ENCODE measurements at places on chromosomes 7 and 10.

DNA sequence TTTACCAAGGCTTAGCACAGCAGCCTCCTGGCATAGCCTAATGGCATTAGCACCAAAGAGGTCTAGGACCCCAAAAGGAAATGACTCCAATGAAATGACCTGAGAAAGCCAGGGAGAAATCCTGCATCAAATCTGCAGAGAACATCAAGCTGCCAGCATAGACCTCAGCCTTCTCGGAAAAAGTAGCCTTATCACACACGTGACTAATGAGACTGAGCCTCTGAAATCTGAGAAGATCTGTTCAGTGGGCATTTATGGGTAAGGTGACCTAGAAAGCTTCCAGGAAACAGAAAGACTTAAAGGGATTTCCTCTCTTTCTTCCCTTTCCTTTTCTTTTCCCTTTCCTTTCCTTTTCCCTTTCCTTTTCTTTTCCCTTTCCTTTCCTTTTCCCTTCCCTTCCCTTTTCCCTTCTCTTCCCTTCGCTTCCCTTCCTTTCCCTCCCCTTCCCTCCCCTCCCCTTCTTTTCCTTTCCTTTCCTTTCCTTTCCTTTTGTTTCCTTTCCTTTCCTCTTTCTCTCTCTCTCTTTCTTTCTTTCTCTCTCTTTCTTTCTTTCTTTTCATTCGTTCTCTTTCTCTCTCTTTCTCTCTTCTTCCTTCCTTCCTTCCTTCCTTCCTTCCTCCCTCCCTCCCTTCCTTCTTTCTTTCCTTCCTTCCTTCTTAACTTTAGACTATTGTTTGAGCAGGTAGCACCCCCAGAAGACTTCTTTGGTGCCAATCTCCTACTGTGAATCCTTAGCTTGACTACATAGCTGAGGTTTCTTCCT, 23.1 kb upstream of the PTTG1IP2 start:
- no peak for DNase-seq

GRCh38 chr10:86022906-86023305, 343.7 kb downstream of the GRID1 start:
- no peak for DNase-seq

DNA sequence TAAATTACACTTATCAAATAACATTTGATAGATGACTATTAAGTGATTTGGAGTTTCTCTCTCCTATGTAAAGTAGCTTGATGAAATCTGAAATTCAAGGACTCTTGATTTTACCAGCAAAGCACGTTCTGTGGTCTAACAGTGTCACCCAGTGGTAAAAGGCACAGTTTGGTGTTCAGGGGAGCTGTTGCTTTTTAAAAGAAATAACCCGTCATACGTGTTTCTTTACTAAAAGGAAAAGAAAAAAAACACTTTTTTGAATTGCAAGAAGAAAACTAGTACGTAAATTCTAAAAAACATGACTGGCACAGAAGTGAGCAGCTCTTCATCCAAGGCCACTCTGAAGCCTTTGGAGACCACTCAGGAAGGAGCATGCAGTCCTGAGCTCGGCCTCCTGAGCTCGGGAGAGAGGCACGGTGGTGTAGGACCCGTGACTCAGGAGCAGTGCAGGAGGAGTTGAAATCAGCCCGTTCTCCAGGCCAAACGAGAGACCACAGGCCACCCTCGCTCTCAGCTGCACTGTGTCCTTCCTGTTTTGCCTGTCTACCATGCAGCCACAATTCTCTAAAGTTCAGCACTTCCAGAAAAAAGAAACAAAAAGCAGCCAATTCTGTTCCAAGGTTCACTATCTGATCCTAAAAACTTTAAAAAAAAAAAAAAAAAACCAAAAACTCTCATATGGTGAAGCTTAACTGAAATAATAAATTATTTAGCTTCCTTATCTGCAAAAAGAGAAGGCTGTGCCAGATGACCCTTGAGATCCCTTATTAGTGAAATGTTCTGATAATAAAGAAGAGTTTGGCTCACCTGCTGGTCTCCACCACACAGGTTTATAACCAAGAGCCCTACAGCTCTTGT, 212.6 kb upstream of the FRMD4A start:
- no peak for DNase-seq

DNA sequence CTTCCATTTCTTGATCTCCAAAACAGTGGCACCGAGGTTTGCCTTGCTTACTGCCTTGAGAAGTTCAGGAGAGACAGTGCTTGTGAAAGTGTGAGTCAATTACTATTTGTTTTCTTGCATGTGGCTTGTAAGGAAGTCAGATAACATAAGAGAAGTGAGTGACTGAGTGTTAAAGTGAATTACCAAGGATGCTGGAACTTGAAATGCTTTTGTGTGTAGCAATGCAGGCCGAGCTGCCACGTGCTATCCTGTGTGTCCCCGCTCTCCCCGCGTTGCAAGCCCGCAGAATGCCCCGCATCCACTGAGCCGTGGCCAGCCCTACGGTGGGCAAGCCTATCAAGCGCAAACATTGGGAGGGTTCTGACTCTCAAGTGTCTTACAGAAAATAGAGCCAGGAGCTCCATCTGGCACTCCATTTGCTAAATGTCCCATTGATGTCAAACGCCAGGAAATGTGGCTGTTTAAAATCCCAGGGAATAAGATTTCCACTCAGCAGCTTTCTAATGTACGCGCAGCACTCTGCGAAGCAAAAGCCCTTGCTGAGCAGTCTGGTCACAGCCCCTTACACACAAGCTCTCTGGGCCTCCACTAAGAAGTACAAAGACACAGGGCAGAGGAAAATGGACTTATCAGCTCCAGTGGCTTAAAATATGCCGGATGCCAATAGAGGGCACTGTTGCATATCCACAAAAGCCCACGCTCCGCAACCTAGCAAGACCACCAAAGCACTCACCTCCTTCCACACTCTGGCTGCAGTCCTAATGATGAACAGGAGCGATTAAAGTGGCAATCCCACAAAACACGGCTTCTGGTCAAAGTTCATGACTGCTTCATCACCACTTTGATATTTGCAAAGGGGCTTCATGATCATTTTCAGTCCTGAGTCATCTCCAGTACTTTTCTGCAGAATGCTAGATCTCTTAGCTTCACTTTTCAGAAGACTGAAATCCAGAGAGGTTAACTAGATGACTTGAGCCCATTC, 158.0 kb upstream of the ITGB1 start:
- no peak for DNase-seq

GRCh38 chr7:34373940-34374339, 284.1 kb upstream of the NPSR1 start:
- DNase-seq = no peak

DNA sequence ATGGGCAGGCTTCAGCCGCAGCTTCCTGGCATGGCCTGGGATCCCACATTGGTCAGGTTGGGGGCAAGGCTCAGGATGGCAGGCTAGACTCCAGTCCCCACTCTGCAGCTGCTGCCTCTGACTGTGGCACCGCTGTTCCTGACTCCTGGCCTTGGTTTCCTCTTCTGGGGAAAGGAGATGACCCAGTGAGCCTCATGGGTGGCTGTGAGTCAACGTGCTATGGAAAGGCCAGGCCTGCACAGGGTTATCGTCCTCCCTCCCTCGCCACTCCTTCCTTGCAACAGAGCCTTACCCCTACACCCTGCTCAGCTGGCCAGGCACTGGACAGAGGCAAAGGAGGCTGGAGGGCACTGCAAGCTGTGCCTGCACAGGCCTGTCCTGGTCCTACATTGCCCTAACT, 36.1 kb upstream of the CHST15 start:
- DNase-seq = no peak

DNA sequence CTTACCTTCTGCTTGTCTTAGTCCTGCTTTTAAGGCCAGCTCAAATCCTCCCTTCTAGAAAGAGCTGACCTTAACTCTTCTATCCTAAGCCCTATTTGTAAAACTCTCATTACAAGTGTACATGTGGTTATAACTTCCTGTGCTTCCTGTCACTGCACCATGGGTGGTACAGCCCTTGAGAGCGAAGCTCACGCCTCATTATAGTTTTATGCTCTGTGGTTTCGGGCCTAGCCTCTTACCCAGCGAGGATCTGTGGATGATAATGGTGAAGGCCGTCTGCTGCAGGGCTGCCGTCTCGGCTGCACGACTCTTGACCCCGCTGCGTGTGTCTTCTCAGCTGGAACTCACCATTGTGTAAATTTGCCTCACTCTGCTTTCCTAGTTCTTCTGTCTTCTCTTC, 74.6 kb downstream of the CUL1 start:
- no peak for DNase-seq

- DNase-seq = peak; percentile 57
Observed at GRCh38 chr10:30059209-30060107, at the start of gene JCAD. Gene JCAD, minus strand, starts transcription at chr10:30059586. Its CDS starts 11,774 bp downstream, at chr10:30047812.

DNA sequence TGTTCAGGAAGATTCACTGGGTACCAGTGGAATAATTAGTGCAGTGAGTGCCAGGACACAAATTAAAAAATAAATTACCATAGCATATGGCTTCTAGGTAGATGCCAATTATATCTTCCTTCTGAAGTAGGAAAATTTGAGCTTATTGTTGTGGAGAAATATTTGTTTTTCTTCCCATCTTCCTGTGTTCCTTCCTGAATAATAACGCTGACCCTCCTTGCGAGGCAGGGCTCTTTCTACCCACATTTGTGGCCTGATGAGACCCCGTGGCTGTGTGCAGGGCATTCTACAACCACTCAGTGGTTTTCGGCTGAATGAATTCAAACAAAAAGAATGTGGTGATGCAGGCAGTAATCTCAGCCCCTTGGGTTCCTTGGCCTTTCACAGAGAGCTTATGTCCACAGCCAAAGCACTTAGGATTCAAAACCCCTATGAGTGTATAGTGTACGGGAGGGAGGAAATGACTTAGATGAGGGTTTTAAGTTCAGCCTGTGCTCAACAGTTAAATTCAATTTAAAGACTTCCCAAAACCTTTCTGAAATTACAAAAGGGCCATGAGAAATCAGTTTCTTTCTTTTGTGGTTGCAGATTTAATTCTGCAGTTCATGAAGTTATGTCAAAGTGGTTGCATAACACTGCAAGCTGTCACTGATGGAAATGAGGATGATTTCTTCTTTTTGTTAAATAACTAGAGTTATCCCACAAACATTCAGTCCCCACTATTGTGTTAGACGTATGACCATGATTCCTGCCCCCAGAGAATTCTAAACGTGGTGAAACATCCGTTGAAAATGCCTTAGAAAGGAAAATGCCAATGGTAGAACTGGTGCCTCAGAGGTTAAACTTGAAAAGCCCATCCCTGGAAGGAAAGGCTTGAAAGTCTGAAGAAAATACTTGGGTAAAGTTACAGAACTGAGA, 255.3 kb downstream of the FZD1 start:
- no peak for DNase-seq

DNA sequence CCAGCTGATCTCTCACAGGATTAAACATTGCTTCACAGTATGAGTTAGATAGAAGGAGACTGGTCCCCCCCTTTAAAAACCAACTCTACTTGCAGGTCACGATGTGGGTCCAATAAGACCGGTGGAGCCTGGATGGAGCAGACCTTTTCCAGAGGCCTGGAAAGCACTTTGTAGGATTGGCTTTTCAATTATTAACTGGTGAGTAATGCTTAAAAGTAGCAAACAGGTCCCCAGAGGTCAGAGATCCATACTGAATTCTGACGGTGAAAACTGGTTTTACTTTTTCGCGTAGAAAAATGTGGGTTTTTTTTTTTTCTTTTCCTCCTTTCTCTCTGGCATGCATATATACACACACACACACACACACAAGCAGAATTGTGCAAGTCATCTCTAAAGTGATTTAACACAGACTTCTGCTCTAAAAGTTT, 74.9 kb upstream of the OGDHL start:
- DNase-seq = no peak

GRCh38 chr10:124116771-124117510, 23.5 kb upstream of the CHST15 start:
- DNase-seq = no peak

GRCh38 chr10:102738692-102739121, 5.0 kb upstream of the WBP1L start:
- DNase-seq = no peak

GRCh38 chr7:1580422-1581030, 10.7 kb upstream of the PSMG3 start:
- DNase-seq = no peak

- no peak for DNase-seq
Observed at GRCh38 chr10:19488592-19489280, 327.5 kb upstream of the PLXDC2 start.

DNA sequence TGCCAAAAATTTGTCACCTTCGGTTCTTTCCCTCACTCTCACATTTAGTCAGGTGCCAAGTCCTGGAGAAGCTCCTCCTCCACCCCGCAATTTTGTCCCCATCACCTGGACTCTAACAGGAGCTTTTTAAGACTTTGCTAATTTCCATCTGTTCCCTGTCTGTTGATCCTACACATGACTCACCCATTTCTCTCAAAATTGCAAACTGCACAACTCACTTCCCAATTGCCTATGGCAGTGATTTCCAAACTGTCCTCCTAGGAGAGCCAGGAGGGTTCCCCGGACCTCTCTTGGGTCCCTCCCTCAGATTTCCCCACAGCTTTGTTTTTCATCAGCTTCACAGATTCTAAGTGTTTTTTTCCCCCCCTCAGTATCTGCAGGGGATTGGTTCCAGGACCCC, 120.3 kb downstream of the WNT2 start:
- DNase-seq = peak; percentile 4

DNA sequence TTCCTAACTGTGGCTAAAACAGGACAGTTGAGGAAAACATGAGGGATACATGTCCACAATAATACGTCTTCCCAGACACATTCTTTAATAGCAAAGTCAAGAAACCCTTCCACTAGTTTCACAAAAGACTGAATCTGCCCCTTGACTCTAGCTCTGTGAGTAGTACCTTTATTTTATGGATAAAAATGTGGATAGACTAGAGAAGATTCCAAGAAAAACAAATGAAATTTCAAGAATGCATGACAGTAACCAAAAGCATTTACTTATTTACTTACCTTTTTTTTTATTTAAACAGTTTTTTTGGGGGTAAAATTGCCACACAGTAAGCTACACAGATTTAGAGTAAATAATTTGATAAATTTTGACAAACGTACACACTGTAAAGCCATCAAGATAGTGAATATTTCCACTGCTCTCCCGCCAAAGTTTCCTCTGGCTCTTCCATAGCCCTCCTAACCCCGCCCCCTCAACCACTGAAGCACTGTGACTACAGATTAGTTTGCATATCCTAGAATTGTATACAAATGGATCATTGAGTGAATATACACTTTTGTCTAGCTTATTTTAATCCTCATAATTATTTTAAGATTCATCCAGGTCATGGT, 420.4 kb upstream of the ZMIZ1 start:
- no peak for DNase-seq

- no peak for DNase-seq
Observed at GRCh38 chr10:11229893-11230292, 212.2 kb downstream of the CELF2 start.

DNA sequence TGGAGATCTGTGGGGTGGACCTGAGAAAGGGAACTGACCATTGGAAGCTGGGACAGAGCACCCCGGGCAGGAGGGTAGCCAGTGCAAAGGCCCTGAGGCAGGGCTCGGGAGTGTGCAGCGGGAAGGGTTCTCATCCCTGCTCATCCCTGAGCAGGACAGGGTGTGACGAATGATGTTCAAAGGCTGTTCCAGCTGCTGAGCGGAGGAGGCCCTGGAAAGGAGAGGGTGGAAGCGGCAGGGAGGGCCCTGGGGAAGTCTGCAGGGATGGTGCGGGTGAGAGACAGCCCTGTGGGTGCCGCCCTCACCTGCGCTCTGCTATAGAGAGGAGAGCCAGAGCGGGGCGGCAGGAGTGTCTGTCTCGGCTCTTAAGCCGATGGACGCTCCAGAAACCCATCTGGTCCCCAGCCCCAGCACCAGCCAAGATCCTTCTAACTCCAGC, 43.7 kb downstream of the PRKAG2 start:
- no peak for DNase-seq

Data from occipital lobe (tissue), 3 donors.